ENCODE measurements at places on chromosomes 11 and 22.

DNA sequence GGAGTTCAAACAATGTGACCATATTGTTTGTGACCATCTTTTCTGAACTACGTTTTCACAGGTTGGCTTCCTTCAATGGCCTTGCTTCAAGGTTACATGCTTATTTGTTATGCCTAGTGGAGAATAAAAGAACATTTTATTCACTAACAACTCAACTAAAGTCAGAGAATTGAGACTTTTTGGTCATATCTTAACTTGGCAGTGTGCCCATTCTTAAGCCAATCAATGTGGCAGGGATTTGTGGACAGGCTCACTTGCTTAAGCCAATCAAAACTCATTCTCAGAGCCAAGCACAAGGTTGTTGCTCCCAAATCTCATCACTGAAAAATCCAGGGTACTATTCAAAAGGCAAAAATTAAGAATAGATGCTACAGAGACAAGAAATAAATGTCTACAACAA is 455.8 kb upstream of the FAT3 start:
- no peak for DNase-seq

DNA sequence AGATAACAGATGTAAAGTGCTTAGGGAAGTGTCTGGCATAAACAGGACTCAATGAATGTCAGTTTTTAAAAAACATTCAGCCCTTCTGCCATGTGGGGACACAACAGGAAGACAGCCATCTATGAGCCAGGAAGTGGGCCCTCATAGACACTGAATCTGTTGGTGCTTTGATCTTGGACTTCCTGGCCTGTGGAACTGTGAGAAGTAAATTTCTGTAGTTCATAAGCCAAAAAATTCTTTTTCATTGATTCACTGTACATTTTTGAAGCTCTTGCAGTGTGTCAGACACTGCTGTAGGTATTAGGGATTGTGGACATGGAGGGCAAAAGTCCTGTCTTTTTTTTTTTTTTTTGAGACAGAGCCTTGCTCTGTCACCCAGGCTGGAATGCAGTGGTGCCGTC is 188.6 kb downstream of the HIPK3 start:
- DNase-seq: peak; percentile 93

GRCh38 chr11:115528225-115528624 is 24.0 kb upstream of the CADM1 start:
- DNase-seq: peak; percentile 17

GRCh38 chr22:47047321-47048122 is 285.1 kb downstream of the TBC1D22A start:
- no peak for DNase-seq

DNA sequence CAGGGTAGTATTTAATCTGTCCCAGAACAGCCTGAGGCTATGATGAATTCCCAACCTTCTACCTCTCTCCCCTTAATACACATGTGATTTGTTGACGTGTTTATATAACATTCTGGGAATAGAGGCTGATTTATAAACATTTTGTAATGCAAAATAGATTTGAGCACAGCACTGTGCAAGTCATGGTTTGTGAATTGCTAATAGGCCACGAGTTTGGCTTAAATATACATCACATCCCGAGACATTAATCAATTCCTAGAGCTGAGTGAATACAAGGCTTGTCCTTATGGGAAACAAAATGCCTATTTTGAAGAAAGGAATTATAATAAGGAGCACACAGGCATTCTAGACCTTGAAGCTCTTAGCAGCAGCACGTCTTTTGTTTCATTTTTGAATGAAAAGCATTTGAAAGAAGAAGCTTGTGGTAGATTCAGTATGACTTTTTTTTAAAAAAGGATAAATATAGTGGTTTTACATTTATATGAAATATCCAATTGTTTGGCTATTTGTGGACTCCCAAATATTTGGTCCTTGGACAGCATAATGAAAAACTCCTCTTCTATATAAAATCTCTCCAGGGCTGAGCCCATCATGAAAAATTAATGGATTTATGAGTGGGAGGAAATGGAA is 116.4 kb downstream of the SLC17A6 start:
- no peak for DNase-seq

GRCh38 chr11:15418921-15419320 is 304.2 kb downstream of the INSC start:
- DNase-seq: no peak

GRCh38 chr11:75268626-75269366 is 28.2 kb downstream of the TPBGL start:
- DNase-seq: no peak

DNA sequence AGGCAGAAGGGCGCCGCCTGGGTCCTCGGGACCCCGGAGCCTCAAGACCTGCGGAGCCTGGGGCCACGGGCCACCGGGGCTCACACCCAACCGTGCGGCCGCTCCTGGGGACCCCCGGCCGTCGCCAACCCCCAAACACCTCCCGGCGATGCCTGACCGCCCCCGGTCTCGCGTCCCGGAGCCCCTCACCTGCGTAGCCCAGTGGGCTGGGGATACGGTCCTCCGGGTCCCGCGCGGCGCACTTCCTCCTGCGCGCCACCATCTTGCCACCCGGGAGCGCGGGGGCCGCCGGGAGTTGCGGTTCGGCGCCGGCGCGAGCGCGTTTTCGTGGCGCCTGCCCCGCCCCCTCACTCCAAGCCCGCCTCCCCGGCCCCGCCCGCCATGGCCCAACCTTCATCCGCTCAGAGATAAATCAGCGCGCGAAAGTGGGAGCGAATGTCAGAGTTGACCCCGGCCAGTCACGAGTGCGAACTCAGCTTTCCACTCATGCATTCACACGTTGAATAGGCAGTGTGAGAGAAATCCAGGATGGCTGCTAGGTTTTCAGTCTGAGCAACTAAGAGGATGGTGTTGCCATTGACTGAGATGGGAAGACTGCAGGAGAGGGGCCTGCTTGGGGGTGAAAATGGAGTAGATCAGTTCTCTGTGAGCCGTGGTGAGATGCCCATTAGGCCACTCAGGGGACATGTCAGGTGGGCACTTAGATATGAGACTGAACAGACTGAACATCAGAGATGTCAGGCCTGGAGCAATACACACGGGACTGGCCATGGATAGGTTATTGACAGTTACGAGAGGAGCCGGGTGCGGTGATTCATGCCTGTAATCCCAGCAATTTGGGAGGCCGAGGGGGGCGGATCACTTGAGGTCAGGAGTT is at the start of gene RRP7A:
RRP7A (minus strand) TSS at position 272 of the 877 bp plus-strand sequence; CDS start at position 262, 10 bp downstream.
- peak; percentile 69 for DNase-seq

DNA sequence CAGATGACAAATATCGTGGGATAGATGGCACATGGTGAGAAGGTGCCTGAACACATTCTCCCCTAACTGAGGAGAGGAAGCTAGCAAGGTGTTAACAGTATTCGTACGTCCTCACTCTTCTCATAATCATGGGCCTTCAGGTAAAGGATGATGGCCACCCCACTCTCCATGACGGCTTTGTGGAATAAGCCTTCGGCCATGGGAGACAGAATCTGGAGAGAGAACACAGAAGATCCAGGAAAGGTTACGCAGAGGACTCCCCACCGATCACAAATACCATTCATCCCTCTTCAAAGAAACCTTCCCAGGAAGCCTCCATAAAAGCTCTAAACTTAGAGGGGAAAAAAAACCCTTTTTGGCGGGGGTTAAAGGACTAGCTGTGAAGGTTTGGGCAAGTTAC is 189.9 kb downstream of the BCR start:
- no peak for DNase-seq

DNA sequence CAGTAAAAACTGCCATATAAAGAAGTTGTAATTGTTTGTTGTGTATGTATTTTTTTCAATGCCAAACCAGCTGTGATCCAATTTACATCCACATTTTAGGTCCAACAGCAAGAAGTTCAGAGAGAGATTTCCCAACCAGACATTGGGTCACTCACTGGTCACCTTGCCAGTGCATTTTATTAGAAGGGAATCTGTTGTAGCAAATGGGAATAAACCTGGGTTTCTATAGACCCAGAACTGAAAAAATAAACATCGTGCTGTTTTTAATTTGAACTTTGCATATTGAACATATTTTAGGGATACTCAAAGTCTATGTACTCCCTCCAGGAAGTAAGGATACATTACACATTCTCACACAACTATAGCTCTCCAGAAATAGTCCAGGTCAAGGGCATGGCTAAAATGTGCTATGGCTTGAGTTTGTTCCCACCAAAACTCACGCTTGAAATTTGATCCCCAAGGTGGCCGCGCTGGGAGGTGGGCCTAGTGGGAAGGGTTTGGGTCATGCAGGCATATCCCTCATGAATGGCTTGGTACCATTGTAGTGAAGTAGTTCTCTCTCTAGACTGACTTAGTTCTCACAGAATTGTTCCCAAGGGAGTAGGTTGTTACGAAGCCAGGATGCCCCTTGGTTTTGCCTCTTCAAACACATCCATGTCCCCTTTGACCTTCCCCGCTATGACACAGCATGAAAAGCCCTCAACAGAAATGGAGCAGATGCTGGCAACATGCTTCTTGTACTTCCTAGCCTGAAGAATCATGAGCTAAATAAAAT is 90.9 kb downstream of the RRAS2 start:
- DNase-seq: no peak

DNA sequence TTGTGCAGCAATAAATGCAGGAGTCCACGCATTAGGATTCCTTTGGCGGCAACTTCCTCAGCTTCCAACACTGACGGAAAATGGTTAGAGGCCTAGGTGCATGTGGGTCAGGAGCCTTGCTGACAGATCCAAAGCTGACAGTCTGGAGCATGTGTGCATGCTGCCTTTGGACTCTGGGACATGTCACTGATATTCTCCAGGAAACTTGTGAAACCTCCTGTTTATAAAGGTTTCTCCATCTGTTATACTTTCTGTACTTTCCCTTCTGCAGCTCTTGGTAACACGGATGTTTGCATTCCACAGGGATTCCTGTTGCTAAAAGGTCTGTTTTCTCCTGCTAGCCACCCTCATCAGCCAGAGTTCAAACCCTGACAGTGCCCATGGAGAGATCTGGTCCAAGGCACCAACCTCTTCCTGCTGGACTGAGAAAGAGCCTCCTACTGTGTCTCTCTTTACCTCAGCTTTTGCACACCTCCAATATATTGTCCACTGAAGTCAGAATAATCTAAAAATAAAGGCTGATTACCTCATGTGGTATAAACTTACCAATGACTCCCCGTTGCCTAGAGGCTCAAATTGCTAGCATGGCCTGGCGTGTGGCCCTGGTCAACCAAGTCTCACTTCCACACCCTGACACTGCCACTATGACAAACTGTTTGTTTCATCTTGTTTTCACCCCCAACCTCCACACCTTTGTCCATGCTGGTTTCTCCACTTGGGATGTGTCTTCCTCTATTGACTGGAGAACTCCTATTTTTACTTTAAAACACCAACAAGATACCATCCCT is 31.1 kb upstream of the LYVE1 start:
- no peak for DNase-seq

DNA sequence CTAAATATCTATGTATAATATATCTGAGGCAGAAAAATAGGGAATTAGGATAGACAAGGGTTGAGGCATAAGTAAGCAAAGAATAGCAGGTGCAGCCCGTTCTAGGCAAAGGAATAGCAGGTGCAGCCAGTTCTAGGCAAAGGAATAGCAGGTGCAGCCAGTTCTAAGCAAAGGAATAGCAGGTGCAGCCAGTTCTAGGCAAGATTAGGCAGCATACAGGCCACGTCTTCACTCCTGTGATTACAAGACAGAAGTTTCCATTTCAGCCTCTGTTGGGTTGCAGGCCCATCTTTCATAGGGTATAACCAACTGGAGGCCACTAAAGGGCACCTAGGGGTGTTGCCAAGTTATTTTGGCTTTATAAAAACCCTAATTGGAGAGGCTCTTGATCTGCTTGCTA is 28.8 kb upstream of the CHORDC1 start:
- no peak for DNase-seq

DNA sequence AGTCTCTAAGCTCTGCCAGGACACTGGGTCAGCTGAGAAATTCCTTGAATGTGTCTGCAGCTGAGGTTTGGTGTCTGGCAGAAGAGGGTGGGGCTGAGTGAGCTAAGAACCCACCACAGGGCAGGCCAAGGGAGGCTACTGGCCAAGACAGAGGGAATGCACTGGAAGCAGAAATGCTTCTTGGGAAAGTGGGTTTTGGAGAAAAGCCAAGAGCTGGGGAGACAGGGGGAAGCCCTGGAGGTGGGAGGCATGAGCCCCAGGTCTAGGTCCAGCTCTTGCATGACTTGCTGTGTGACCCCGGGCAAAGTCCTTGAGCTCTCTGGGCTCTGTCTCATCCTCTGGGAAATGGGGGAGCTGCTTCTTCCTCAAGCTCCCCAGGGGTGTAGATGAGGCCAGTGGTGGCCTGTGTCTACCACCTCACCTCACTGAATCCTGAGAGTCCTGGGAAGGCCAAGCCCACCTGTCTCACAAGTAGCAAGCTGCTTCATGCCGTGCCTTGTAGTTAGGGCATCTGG is 2.3 kb downstream of the MMP11 start:
- DNase-seq: peak; percentile 69

GRCh38 chr11:117313828-117314768 is 2.0 kb downstream of the BACE1 start:
- no peak for DNase-seq

GRCh38 chr11:15710580-15711275 is 596.0 kb downstream of the INSC start:
- DNase-seq: no peak

GRCh38 chr11:45928535-45929215 is 6.2 kb downstream of the LARGE2 start:
- DNase-seq: no peak

GRCh38 chr11:37612146-37612545 is 1014.1 kb upstream of the RAG2 start:
- no peak for DNase-seq

- DNase-seq: no peak
Measured at GRCh38 chr11:87394924-87395323, 357.2 kb downstream of the TMEM135 start.

GRCh38 chr11:60204922-60205321 is 22.0 kb upstream of the MS4A6A start:
- no peak for DNase-seq

- DNase-seq: no peak
Measured at GRCh38 chr11:75069473-75069872, 27.2 kb downstream of the OR2AT4 start.

DNA sequence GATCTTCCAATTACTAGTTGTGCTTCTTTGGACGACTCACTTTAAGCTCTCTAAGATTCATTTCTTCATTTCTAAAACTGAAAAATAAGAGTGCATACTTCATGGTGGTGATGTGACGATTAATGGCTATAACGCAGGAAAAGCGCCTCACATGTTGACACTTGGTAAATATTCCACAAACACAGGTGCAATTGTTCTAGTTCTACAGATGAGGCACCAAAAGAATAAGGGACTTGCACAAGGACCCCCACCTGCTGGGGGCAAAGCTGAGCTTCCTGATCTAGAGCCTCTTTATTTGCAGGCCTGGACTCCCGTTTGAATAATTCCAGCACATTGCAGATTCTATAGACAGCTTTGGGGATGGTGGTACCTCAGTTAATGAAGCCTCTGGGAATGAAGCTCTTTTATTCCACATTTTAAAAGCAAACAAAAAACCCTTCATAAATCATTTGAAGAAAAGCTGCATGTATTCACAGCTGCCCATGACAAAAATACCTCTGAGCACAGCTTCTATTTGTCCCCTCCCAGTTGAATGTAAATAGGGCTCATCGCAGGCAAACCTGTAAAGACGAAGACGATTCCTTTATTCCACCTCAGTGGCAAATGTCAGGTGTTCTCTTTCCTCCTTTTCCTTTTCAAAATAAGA is 14.9 kb upstream of the CADM1 start:
- DNase-seq: no peak

- DNase-seq: no peak
Measured at GRCh38 chr11:90344546-90344945, 121.7 kb upstream of the CHORDC1 start.

- DNase-seq: no peak
Measured at GRCh38 chr11:45997599-45997998, 75.1 kb downstream of the LARGE2 start.

- peak; percentile 82 for DNase-seq
Measured at GRCh38 chr11:727859-728748, 19.2 kb upstream of the TALDO1 start.

GRCh38 chr22:40006641-40007040 is 11.9 kb downstream of the FAM83F start:
- no peak for DNase-seq

Data from fibroblast of skin of back (primary cell).